MG63 (cell line): ENCODE measurements at places on chromosomes 11 and 22.

DNA sequence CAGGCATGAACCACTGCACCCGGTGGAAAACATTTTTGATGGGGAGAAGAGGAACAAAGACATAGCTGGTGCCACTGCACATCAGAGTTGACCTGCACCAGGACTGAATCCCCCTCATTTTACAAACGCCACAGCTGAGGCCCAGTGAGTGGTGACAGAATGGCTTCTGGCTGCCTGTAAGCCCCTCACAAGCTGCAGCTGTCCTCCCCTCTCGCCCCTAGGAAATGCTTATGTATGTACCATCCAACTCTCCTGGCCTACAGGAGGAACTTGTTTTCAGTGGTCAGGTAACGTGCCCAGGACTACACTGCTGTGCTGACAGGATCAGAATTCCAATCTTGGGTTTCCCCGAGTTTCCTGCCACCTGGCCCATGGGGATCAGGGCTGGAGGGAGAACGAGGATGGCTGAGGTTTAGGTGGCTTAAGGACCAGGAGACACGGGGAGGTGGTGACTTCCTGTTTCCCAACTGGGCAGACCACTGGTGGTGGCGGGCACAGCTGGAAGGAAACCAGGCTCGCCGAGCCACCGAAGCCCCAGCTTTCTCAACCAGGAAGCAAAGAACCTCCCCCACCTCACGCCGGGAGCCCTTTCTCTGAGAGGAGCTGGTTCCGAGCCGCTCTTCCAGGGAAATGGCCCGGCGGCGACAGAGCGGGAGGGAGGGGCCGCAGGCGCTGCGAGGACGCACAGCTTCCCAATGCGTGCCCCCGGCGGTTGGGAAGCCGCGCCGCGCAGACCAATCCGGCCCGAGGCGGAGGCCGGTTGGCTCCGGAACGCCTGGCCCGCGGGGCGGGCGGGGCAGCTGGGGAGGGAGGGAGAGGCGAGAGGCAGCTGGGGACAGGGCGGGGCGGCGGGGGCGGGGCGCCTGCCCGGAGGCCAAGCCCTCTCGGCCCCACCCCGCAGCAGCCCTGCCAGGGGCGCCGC is 1.0 kb upstream of the LRFN4 start:
- peak; percentile 97 for DNase-seq

- DNase-seq: no peak
These were observed 76.4 kb downstream of the COMMD9 start for GRCh38 chr11:36212564-36213392.

GRCh38 chr11:404551-405264 is 10.1 kb downstream of the SIGIRR start:
- DNase-seq: no peak

DNA sequence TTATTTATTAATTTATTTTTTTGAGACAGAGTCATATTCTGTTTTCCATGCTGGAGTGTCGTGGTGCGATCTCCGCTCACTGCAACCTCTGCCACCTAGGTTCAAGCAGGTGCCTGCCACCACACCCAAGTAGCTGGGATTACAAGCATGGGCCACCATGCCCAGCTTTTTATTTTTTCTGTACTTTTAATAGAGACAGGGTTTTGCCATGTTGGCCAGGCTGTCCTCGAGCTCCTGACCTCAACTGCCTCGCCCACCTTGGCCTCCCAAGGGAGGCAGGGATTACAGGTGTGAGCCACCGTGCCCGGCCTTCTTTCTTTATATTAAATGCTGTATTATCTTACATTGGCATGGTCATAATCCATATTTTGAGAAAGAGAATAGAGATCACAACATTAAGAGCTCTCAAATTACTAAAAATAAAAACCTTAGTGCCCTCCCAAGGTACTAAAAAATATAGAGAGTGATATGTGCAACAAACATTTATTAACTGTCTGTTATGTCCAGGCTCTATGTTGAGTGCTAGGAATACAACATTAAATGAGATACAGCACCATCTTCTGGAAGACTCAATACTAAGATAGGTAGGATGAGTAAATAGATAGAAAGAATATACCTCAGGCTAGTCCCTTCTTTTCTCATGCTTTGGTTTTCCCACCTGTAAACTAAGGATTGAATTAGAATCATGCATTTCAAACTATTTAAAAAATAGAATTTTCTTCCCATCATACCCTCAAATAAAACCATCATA is 84.1 kb downstream of the BBOX1 start:
- DNase-seq: no peak

- no peak for DNase-seq
These were observed 421.0 kb upstream of the API5 start for GRCh38 chr11:42890773-42891172.

GRCh38 chr11:17538731-17539130 is 5.5 kb downstream of the USH1C start:
- DNase-seq: no peak

DNA sequence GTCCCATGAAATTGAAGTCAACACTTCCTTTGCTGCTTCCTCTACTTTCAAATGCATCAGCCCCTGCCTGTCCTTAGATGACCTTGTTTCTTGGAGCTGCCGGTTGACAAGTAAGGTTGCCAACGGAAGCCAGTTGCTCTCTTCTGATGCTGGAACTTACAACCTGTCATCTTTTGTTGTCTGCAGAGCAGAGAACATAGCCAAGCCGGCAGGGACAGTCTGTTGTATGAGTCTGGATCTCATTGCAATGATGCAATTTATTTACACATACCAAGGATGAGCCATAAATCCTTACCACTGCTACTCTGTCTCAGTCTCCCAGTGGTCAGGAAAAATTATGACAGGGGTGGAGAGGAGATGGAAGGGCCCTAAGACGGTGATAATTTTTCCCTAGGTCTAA is 151.4 kb downstream of the BLID start:
- DNase-seq: peak; percentile 55

DNA sequence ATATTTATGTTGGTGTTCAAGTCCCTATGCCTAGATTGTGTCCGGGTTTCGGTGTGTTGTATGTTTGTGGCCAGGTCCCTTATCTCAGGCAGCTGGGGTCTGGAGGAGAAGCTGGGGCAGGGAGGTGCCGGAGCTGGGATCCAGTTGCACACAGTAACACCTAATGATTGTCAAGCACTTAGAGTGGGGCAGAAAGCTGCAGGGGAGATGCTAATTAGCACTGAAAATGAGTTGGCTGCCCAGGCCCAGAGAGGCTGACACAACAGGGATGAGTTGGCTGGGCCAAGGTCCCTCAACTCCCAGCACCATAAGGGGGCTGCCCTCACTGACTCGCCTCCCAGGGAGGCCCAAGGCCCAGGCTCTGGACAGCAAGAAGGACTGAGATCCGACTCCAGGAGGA is 12.2 kb downstream of the PDE2A start:
- DNase-seq: no peak

DNA sequence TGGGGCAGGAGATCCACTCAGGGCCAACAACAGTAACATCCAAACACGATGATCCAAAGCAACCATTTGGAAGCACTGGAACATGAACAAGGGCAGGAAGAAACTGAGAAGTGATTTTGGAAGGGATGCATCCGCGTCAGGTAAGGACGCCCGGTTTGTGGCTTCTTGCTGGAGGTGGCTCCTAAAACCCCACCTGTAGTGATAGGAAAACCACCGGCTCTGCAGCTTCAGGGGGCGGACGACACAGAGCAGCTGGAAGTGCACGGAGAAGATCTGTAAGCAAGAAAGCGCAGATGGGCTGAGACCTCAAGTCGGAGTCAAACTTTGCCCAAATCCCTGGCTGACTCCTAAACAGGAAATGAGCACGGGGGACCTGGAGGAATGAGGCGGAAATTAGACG is 1066.1 kb downstream of the BRD1 start:
- DNase-seq: no peak
